ENCODE measurements at places on chromosomes 2 and 18. TPM values are rescaled to one million over a fixed set of nuclear protein-coding genes. Genes with fewer than 3 reads are reported as not detected.

VSNL1 gene
- total RNA-seq, result 23.1 TPM

DNAJC5G gene
- total RNA-seq, result not detected

GGCX gene
- total RNA-seq, result 32.6 TPM

RALB gene
- total RNA-seq, result 35.6 TPM

AQP12B gene
- total RNA-seq, result not detected

TLX2 gene
- not detected for total RNA-seq

CNGA3 gene
- 4.4 TPM for total RNA-seq

FBXO48 gene
- total RNA-seq, result 0.94 TPM

LBX2 gene
- total RNA-seq, result not detected

IL36RN gene
- not detected for total RNA-seq

- no peak for DNase-seq
Observed at GRCh38 chr2:240901986-240902614, 4.0 kb upstream of the CROCC2 start.

DNA sequence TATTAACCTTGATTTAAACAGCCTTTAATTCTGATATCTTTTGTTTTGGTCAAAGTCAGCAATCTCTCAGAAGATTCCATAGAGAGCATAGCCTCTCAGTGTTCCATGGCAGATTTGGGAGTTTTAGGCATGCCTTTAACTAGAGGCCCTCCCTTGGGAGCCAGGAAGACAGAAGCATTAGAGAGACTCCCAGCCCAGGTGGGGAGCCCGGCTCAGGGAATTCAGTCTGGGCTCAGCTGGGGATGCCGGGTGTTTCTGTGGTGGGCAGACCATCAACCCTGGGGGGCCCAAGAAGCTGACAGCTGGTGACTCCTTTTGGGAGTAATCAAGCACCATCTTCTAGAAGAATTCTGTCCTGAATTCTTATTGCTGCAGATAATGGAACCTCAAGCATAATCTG lies 99.7 kb upstream of the CELF4 start:
- no peak for DNase-seq

GRCh38 chr2:234308813-234309195 lies 188.1 kb downstream of the ARL4C start:
- no peak for DNase-seq

- no peak for DNase-seq
Observed at GRCh38 chr2:62554440-62554839, 48.4 kb upstream of the TMEM17 start.

GRCh38 chr2:95026471-95027368 lies 1.2 kb downstream of the MAL start:
- no peak for DNase-seq

GRCh38 chr18:60232541-60232940 lies 140.0 kb downstream of the MC4R start:
- DNase-seq, result no peak

GRCh38 chr2:239687441-239687840 lies 286.6 kb upstream of the HDAC4 start:
- no peak for DNase-seq

GRCh38 chr2:54545702-54546450 lies 89.7 kb downstream of the SPTBN1 start:
- DNase-seq, result no peak

DNA sequence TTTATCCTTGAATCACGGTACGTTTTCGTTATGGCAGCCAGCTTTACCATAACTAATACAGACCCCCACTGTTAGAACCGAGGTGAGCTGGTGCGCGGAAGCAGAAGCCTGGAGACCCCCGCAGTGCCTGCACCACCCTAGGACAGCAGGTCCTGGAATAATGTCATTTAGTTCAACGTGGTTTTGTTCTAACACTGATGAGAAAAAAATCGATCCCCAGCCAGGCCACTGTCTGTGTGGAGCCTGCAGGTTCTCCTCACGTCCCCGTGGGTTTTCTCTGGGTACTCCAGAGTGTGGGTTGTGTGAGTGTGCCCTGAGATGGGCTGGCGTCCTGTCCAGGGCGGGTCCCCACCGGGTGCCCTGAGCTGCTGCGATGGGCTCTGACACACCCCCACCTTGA lies 69.9 kb upstream of the ST3GAL5 start:
- DNase-seq, result no peak

GRCh38 chr2:147714582-147714981 lies 130.2 kb upstream of the ACVR2A start:
- DNase-seq, result no peak

- no peak for DNase-seq
Observed at GRCh38 chr2:85827879-85828569, 60.8 kb downstream of the ST3GAL5 start.

- no peak for DNase-seq
Observed at GRCh38 chr2:219104107-219105035, 43.6 kb upstream of the IHH start.

GRCh38 chr2:236176417-236176816 lies 8.2 kb upstream of the GBX2 start:
- DNase-seq, result no peak

DNA sequence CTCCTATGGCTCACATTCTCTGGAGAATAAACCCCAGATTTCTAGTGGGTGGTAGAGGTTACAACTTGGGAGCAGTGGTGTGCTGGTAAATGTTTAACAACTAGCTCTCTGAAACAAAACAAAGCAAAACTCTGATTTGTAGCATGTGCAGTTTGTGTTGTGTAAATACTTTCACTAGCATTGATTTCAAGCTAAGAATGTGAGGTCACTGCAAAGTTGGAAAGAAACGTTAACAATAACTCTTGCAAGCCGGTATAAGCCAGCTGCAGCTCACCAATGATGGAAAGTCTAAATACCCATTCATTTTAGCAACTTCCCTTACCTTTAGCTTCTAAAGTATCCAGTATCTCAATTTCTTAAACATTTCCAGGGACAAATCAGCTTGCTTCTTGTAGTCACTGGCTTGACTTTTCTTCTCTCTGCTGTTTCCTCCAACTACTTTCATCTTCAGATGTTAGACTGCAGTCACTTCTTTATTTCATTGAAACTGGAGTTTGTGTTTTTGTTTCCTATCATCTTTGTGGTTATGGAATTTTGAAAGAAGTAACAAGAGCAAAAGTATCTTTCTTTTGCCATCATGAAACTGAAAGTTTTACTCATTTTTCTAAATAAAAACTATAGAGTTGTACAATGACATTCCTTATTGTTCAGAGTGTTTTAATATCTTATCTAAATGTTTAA lies 140.2 kb downstream of the PLCL1 start:
- no peak for DNase-seq

- no peak for DNase-seq
Observed at GRCh38 chr2:149739171-149739882, 151.8 kb upstream of the MMADHC start.

- no peak for DNase-seq
Observed at GRCh38 chr2:118814368-118814767, 33.1 kb downstream of the EN1 start.

- no peak for DNase-seq
Observed at GRCh38 chr18:50009773-50010335, 185.1 kb downstream of the MYO5B start.

DNA sequence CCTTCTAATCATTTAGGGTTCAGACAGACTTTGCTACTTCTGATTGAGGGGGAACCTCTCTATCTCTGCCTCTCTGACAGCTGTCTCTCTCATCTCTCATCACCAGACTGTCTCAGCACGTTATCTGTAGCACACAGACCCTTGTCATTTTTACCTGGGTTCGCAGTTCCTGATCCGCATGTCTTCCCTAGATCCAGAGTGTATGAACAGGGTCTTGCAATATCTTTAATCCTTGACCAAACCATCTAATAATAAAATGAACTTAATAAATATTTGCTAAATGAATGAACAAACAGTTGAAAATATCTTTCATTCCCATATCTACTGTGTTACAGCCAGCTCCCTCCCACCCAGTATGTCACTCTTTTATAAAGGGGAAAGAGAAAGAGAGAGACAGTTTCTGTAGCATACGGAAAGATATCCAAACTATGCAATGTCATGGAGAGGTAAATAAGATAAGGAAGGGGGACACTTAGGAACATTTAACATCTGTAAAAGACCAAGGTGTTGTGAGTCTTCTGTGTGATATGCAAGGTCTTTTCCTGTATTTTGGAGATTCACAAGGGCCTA lies 507.6 kb downstream of the SUCLG1 start:
- DNase-seq, result no peak

DNA sequence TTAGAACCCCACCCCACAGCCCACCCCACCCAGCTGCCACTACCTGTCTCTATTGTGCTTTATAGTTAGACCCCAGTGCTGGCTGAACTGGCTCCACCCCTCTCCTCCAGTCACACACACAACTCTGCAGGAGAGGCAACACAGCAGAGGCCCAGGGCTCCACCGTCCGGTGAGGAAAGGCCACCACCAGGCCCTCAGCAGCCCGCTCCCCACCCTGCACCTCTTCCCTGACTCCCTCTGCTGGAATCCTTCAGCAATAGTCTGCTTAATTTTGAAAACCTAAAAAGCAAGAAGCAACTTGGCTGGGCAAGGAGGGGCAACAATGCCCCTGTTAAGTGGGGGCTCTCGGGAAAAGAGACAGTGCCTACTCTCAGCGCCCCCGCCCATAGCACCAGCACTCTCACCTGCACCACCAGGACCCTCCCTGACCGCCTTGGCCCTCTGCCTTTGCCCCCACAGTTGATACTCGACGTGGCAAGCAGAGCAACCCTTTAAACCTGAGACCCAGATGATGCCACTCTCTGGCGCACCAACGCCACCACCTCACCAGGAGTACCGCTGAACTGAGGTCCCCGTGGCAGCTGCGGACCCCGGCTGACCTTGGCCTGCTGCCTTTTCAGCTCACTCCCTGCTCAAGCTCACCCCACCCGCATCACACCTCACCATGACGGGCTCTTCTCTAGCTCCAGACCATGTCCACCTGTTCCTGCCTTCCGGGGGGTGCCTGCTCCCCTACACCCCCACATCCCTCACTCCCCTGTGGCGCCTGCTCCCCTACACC lies 45.7 kb downstream of the NDUFA10 start:
- DNase-seq, result no peak

DNA sequence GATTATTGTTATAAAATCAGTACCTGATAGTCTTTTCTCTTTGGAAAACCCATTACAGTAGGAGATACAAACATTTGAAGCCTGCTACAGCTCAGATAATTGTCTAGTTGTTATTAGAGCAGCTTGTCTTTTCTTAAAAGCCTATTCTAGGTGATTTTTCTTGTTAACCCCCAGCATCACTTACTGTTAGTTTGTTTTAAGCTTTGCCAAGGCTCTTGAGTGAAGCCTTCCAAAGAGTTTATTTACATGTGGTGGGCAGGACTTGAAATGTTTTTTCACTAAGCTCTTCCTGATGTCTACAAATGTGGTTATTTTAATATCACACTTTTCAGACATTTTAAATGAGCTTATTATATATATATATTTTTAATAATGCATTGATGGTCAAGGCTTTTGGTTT lies 791.3 kb downstream of the PLCL1 start:
- DNase-seq, result no peak

DNA sequence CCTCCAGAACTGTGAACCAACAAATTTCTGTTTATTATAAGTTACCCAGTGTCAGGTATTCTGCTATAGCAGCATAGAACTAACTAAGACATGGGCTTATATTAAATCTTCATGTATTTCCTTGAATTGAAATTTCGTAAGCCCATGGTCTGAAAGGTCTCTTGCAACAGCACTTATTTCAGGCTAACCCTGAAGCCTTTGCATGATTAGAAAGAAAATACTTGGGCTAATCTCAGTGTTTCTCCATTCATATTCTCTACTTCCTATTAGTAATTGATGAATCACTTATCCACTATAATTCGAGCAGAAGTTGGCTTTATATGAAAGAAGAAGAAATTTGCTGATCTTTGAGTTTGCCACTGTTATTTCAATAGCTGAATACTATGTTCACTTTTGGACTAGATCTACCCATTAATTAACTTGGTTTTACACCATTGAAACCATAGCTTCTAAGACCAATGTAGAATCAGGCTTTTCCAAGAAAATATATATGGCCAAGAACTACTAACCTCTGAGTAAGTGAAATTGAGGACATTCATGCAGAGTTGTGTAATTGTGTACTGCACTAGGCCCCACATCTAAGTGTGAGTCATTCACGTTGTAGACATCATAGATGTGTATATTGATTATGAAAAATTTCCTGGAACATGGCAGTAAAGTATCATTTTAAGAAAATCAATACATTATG lies 731.6 kb downstream of the SOCS6 start:
- no peak for DNase-seq

DNA sequence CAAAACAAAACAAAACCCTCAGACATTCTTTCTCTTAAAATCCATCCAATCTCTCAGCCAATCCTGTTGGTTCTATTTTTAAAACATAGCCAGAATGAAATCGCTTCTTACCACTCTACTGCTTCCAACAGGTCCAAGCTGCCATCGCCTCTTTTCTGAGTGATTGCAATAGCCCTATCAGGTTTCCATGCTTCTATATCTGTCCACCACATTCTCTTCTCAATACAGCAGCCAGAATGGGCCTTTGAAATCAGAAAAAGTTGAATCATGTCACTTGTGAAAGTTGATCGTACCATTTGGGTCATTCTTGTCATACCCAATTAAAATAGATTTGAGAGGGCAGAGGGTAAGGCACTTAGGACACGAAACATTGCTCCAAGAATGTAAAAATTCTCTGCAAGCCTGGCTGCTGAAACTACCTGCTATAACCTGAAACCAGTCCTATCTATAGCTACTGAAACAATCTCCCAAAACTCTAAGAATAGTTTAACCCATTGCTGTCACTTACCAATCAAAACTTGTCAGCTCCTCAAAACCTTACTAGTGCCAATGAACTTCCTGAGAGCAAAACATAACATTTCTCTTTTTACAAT lies 3.3 kb upstream of the MTLN start:
- DNase-seq, result no peak

GRCh38 chr18:58337686-58338085 lies 291.2 kb downstream of the ALPK2 start:
- DNase-seq, result no peak

DNA sequence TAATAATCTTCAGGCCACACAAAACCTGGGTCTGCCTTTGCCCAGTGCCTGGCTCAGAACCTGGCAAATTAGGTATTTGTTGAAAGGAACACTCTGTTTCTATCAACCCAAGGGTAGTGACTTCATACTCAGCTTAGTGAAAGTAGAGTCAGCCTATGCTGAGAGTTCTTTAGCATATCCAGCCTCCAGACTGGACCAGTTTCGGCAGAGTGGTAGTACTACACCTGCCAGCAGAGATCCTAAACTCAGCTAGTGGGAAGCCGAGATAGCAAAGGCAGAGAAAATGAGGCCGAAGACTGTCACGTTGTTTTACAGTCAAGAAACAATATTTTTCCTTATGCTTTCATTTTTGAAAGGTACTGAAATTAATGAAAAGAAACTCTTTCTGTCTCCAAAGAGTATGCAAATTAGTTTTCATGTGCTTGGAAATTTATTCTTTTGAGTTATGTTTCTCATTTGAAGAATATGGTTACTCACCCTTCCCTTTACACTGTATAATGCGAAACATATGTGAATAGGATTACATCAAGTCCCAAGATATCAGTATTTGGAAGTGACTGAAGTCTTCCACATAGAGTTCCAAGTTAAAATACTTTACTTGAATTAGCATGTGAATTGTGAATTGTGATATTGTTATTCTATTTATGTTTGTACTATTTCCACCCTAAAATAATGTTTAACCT lies 52.2 kb upstream of the UGP2 start:
- DNase-seq, result no peak

GRCh38 chr2:218513676-218514075 lies 54.5 kb downstream of the USP37 start:
- no peak for DNase-seq
